CD8-positive, alpha-beta memory T cell (primary cell): ENCODE measurements at places on chromosomes 4 and X. TPM values are rescaled to one million over a fixed set of nuclear protein-coding genes. Genes with fewer than 3 reads are reported as not detected.

DNA sequence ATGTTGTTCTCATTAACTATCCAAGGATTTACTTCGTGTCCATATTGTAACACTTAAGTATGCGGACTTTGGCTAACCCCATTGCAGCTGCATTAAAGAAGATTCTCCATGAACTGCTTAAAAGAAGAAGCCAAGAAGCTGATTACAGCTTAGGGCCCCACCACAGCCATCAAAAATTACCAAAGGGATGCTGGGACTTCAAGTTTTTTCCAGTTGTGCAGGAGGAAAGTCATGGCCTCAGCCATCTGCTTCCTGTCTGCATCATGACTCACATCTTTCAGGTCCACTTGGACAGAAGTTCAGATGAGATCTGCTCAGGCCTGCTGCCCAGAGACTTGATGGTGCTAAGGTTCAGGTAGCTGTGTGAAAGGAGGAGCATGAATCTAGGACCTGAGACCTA, 38.8 kb upstream of the CAPN6 start:
- no peak for DNase-seq

DNA sequence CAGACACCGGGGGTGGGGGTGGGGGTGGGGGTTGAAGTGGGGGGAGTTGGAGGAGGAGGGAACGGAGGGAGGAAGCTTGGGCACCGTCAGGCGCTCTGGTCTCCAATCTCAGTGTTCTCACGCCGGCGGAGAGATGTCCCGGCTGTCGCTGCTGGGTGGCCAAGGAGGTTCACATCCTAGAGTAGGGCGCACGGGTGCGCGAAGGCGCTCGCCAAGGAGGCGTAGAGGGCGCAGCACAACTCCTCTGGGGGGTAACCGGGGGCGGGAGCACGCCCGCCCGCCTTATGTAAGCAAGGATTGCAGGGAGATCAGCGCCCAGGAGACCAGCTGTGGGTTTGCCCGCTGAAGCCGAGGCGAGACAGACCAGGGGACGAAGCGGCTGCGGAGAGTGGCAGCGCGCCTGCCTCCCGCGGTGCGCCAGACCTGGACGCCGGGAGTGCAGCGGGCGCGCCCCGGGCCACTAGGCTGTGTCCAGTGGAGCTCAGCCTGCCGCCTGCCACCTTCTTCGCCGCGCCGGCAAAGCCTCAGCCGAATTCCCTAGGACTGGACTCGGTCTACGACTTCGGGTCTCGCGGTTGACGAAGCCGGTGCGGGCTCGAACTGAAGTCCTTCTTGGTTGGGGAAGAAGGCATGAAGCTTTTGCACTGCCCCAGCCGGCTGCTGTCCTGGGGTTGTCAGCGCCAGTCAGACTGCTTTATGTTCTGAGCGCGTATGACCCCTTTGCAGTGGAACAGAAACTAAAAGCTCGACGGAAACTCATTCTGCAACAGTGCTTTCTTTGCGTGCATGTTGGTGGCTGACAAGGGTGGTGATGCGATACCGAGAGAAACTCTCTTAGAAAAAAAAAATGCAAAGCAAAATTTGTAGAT, 707 bp upstream of the UNC5C start:
- no peak for DNase-seq

Gene PTPN13
- 1.3 TPM for polyA plus RNA-seq

Gene ERCC6L
- polyA plus RNA-seq: 0.43 TPM

Gene CXXC4
- 1.1 TPM for polyA plus RNA-seq

GRCh38 chr4:154566639-154567204, 3.9 kb downstream of the FGB start:
- no peak for DNase-seq

DNA sequence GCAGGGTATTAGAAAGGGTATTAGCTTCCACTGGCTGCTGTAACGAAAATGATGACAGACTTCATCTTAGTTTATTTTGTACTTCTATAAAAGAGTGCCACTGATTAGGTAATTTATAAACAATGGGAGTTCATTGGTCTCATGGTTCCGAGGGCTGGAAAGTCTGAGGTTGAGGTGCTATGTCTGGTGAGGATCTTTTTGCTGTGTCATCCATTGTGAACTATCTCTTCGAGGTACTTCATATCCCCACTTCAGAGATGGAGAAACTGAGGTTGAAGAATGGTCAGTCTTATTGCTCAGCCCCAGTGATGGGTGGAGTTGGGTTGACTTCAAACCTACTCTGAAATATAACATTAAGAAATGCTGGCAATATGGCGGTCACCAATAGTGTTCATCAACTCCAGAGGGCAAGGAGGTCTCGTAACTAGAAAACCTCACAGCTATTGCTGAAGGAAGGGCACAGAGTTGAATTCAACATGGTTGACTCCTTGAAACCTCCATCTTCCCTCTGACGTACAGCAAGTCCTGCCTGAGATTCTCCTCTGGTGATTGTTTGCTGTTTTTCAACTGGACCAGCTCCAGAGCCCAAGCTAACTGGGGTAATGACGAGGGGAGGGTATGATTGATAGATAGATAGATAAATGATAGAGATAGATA, 53.6 kb upstream of the SHOX start:
- no peak for DNase-seq

DNA sequence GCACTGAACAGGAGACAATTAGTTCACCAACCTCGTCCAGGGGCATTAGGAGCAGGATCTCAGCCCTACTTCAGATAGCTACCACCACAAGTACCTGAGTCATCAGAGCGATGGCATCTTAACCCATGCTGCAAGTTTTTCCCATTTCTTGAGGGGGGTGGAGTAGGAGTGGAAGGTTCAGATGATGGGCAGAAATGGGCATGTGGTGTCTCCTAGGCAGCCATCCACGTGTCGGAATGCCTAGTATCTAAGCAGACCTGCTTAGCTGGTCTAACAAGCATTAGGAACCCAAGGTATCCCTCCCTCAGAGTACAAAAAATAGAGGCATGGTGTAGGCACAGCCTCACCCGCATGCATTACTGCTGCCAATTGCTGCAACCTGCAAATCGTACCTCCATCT, 159.1 kb upstream of the DGKK start:
- no peak for DNase-seq

Gene HTR2C
- polyA plus RNA-seq: not detected

Gene ARHGAP36
- polyA plus RNA-seq: not detected

Gene CT47B1
- polyA plus RNA-seq: not detected
